ENCODE measurements at places on chromosomes 2 and 18.

DNA sequence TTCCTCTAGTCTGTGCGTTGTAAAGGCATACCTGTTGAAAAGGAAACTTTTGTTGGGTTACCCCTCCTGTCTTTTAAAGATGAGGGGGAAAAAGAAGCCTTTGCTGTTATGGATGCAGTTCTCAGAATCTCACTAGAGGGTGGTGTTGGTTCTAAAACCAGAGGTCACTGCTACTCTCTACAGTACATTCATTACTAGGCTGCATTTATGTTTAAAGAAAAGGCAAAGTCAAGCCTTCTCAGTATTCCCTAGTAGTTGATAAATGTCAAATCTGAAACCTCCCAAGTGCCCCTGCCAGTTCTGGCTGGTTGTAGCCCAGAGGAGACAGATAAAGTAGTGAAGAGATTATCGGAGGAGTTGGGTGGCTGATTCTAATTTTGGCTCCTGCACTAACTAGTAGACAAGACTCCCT lies 1.4 kb upstream of the PLCL1 start:
- DNase-seq, result no peak

GRCh38 chr2:149924028-149924427 lies 336.5 kb upstream of the MMADHC start:
- no peak for DNase-seq

DNA sequence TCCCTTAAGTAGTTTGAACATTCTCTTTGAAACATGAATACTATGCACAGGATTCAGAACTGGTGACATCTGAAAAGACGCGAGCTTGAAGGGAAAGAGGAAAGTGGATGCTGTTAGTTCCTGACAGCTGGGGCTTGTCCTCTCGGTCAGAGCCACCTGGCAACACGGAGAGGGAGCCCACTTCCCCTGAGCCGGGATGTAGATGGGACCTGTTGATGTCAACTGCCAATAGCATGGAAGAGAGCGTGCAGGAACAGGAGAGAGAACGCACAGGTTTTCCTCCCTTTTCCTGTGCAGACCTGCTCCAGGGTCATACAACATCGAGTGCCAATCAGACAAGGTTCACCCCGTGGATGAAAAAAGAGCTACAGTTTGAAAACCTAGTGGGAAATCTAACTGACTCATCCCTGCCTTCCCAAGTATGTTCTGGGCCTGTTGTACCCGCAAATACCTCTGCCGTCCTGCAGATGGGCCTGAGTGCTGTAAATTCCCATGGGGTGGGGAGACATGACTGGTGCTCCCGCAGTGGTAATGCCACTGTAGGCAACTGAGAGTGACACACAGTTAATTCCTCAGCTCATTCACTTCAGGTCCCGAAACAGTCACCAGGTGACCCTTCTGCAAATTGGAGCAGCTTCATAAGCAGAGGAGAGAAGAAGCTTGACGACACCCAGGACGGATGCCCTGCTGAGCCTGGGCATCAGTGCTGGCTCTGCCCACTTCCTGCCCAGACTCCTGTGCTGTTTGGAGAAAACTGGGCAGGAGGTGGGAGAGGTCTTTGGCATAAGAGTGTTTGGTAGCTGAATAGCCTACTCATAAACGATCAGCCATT lies 13.9 kb upstream of the MBP start:
- no peak for DNase-seq

GRCh38 chr2:127146820-127147502 lies 40.0 kb upstream of the BIN1 start:
- no peak for DNase-seq

GRCh38 chr2:205706769-205707381 lies 24.6 kb downstream of the NRP2 start:
- DNase-seq, result no peak

- no peak for DNase-seq
Measured at GRCh38 chr2:70226781-70227180, 21.6 kb downstream of the TIA1 start.

GRCh38 chr2:171247741-171248662 lies 87.3 kb upstream of the TLK1 start:
- DNase-seq, result no peak

DNA sequence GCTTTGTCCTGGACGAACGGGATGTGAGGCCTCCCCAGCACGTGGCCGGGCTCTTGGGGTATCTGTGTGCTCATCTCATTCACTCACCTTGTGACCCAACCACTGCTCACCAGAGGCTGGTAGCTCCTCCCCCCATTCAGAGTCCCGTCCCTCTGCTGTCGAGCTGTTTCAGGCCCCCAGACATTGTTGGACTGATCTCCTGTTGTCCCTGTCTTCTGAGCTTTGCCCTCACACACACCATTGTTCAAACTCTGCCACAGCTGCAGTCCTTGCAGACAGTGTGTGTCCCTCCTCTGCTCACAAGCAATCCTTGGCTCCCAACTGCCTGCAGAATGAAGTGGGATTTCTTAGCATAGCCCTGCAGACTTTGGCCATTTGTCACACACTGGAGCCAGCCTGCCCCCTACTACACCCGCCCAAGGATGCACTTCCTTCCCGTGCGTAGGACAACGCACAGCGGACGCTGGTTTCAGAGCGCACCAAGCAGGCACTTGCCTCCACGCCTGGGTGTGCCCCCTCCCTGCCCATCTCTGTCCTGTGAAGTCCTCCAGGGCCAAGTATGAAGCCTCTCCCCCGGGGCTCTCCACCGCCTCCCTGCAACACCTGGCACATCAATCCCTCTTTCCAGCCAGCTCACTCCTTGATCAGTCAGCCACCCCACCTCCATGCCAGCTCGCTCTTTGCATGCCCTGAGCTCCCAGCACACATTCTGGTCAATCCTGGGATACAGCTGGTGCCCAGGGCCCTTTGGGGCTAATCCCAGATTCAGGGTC lies 16.5 kb upstream of the PRLH start:
- DNase-seq, result no peak

GRCh38 chr2:223618172-223619035 lies 16.2 kb upstream of the SCG2 start:
- peak; percentile 23 for DNase-seq

GRCh38 chr18:80233899-80234298 lies 13.4 kb downstream of the PARD6G start:
- no peak for DNase-seq

DNA sequence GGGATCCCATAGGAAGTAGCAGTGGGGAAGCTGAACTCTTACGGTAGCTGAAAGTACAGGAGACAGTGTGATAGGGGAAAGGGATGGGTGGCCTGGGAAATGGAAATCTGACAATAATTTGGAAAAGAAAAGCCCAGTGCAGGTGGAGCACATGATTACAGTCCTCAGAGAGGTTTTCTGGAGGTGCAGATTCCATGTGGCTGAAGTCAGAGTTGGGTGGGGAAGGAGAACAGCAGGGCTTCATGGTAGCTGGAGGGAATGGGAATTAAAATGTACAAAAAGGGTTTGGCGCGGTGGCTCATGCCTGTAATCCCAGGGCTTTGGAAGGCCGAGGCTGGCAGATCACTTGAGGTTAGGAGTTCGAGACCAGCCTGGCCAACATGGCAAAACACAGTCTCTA lies 12.2 kb downstream of the HRH4 start:
- no peak for DNase-seq

DNA sequence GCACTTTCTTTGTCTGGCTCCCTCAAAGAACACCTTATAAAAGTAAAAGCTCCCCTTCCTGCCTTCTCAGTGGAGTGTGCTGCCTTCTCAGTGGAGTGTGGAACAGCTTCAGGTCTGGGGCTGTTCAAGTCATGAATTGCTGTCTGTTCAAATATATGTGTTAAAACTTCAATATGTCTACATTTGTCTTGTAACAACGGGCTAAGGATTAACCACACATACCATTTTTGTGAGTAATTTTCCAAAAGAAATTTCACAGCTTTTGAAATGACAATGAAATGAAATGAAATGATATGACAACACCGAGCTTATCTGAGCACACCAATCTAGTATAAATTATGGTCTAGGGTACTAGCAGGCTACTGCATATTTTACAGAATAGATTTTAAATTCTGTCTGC lies 42.9 kb downstream of the CABYR start:
- no peak for DNase-seq

DNA sequence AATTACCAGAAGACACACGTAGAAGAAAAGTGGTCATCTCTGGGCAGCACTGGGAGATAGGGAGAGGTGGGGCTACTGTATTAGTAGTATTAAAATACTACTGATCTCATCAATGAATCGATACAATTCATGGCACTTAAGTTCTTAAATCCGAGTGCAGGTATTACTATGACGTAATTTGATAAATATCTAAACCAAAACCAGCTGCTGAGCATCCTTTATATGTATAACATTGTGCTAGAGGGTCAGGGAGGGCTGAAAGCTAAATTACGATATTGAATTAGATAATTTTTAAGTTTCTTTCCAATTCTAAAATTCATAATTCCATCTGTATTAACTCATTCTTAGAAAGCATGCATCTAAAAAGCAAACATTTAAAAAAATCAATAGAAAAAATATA lies 25.3 kb downstream of the DARS1 start:
- no peak for DNase-seq

DNA sequence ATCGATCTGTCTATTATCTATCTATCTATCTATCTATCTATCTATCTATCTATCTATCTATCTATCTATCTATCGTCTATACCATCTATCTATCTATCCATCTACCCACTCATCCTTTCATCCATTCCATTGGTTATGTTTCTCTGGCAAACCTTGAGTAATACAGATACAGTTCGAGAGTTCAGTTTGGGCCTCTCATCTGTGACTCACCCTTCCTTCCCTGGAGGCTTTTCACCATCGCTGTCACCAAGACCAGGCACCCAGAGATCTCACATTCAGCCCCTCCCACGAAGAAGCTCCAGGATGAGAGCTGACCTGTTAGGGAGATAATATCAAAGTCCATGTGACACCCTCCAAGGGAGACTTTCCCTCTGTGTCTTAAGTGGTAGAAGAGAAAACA lies 164.1 kb upstream of the CELF4 start:
- no peak for DNase-seq

DNA sequence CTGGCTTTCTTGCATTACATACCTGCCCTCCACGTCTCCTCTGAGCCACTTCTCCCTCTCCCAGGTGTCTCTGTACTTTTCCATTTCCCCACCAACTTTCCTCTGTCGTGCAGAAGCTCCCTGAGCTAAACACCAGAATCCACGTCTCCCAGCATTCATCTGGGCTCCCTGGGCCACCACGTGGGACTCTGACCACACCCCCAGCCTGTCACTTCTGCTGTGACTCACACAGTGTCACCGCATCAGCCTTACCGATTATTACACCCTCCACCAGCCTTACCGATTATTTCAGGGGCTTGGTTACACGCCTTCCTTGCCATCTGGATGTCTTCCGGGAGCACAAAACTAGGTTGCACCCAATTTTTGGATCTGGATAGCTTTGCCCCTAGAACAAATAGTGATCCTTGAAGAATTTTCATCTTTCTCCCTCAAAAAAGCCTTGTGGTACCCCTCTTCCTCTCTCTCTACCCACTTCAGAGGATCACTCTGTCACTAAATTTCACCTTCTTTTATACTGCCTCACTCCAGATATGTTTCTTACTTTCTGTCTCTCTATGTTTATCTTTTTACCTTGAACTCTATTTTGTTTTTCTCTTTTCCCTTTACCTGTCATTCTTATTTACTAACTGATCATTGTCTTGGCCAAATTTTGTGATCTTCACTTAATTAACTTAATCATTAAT lies 136.9 kb upstream of the CAB39 start:
- DNase-seq, result no peak

- no peak for DNase-seq
Measured at GRCh38 chr2:40038646-40039045, 259.6 kb upstream of the THUMPD2 start.

- DNase-seq, result no peak
Measured at GRCh38 chr2:5121642-5122041, 570.5 kb upstream of the SOX11 start.

GRCh38 chr2:142865924-142866323 lies 11.5 kb upstream of the KYNU start:
- no peak for DNase-seq

GRCh38 chr2:126753501-126754212 lies 97.7 kb downstream of the GYPC start:
- no peak for DNase-seq

- DNase-seq, result no peak
Measured at GRCh38 chr2:57368190-57368589, 678.4 kb upstream of the VRK2 start.

- no peak for DNase-seq
Measured at GRCh38 chr2:233463586-233463985, 103.0 kb downstream of the USP40 start.

DNA sequence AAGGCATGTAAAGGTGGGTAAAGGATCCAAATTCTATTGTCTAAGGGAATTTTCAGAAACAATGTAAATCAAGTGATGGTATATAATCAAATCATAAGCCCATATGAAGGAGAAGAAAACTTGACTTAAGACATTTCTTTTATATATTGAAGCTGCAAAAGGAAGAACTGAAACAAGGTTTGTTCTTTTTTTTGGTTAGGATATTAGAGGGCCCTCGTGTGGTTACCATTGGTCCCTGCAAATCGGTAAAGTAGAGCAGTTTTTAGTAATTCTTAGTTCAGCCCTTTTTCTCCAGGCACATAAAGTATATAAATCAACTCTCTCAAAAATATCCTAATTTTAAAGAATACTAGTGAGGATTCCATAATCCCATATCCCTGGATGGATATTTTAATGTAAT lies 105.6 kb upstream of the STK17B start:
- DNase-seq, result no peak

- DNase-seq, result no peak
Measured at GRCh38 chr2:119157850-119158511, 570 bp downstream of the C1QL2 start.

- DNase-seq, result no peak
Measured at GRCh38 chr2:145488571-145488970, 968.7 kb upstream of the ZEB2 start.

GRCh38 chr18:30378097-30378496 lies 664.4 kb downstream of the DSC3 start:
- DNase-seq, result no peak

GRCh38 chr2:62593825-62594224 lies 87.8 kb upstream of the TMEM17 start:
- DNase-seq, result no peak

- no peak for DNase-seq
Measured at GRCh38 chr2:157143901-157144300, 113.6 kb upstream of the GALNT5 start.
